ENCODE measurements at places on chromosomes 6 and 20. TPM values are rescaled to one million over a fixed set of nuclear protein-coding genes. Genes with fewer than 3 reads are reported as not detected.

DHX16 gene
- 46.2 TPM for polyA plus RNA-seq

RIPPLY2 gene
- polyA plus RNA-seq, result not detected

ASIP gene
- 0.28 TPM for polyA plus RNA-seq

SMLR1 gene
- 1.1 TPM for polyA plus RNA-seq

RTEL1 gene
- polyA plus RNA-seq, result 13.8 TPM

HMGCLL1 gene
- 3.5 TPM for polyA plus RNA-seq

ADTRP gene
- polyA plus RNA-seq, result 0.72 TPM

UNC93A gene
- polyA plus RNA-seq, result 4.1 TPM
